ENCODE measurements at places on chromosomes 16 and 17. TPM values are rescaled to one million over a fixed set of nuclear protein-coding genes. Genes with fewer than 3 reads are reported as not detected.

DNA sequence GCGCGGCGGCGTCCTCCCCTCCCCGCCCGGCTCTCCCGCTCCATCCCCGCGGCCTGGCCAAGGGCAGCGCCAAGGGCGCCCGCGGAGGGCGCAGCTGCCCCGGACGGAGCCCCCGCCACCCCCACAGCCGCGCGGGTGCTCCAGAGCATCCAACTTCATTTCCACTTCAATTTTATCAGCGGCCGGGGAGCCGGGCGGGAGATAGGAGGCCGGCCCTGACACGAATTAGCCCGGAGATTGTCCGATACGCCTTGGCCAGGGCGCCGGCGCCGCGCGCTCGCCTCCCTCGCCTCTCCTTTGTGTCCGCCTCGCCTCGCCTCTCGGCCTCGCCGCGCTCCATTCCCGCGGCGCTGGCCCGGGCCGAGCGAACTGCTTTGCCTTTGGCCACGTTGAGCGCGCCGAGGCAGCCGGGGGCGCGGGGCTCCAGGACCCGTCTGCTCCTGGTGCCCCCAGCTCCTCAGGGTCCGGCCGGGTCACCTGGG, 129.1 kb upstream of the LHX1 start:
- peak; percentile 52 for DNase-seq

DNA sequence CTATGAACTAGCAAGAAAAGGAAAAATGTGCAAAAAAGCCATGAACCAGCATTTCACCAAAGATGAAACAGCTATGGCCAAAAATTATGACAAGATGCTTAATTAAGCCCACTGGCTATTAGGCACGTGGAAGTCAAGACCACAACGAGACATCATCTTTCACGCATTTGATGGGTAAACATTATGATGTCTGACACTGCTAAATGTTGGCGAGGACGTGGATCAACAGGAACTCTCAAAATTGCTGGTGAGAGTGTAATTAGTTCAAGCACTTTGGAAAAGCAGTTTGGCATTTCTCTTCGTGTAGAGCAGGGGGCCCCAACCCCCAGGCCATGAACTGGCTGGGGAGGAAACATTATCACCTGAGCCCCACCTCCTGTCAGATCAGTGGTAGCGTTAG, 39.6 kb upstream of the ADGRG1 start:
- no peak for DNase-seq

DNA sequence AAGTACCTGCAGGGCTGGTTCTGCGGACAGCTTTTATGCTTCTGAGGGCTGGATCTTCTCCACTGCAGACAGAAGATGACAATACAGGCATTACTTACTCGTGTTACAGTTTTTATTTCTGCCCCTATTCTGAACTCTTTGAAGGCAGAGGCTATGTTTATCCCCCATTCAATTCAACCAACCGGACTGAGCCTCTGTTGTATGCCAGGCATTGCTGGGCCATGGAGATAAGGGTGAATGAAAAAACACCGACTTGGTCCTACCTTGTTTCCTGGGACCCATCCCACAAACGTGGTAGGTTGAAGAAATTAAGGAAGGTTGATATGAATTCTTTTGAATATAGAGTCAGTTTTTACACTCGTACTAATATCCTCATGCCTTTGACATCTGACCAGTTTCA, 10.0 kb upstream of the HP start:
- DNase-seq = no peak

GRCh38 chr17:17361543-17361866, 58.3 kb downstream of the NT5M start:
- DNase-seq = no peak

GRCh38 chr17:69300222-69300621, 26.7 kb downstream of the ABCA5 start:
- no peak for DNase-seq

DNA sequence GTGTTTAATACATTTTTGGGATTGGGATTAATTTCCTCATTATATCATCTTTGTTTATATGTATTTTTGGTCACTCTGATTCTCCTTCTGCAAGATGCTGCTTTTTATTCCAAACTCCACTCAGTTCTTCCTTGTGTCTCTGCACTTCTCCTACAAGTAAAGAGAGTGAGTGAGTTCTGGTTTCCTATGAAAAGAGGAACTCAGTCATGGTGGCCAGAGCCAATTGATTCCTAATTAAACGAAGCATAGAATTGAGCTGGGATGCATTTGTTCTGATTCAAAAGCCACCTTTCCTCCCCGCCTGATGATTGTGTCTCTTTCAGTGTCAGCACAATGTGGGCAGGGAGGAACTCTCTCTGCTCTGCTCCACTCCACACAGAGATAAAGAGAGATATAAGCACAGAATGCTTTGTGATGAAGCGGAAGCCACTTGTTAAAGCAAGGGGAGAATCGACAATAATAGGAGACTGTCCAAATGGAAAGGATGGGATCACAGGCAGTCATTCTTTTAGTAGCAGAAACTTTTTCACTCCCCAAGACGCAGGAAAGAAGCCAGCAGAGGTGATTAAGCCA, 121.3 kb upstream of the GOT2 start:
- DNase-seq = no peak

GRCh38 chr16:26178298-26178697, 486.5 kb downstream of the HS3ST4 start:
- DNase-seq = no peak

DNA sequence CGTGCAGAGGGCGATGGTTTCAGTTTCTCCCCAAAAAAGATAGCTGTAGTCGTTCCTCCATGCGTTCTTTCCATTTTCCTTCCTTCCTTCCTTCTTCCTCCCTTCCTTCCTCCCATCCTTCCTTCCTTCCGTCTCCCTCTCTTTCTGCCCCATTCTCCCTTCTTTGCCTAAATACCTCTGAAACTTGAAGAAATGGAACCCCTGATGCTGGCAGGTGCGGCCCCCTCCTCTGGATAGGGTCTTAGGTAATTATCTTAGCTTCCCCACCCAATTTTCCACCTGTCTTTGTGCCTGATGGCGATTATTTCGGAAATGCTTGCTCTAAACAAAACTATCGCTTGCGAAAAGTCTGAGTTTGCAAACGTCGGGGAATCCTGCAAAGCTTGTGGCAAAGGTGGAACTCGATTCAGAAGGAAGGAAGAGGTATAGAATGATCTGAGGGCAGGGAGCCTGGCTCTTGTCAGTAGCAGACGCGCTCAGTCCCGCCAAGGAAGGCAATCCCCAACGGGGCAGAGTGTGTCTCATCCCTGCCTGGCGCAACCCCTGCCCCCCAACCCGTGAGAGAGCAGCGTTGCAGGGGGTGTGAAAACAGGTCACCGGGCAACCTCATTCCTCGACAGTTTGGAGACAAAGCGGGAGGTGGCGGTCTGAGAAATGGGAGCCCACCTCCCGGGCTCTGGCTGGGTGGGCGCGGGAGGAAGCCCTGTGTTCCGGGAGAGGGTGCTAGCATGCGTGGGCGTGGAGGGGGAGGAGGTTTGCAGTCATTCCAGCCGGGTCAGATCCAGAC, 2.9 kb upstream of the CBX8 start:
- DNase-seq = no peak

GRCh38 chr17:79811011-79811867, 14.4 kb upstream of the CBX8 start:
- DNase-seq = peak; percentile 65

TK1 gene
- total RNA-seq = 170 TPM

CNGB1 gene
- total RNA-seq = not detected

Data from dermis blood vessel endothelial cell (primary cell).